ENCODE measurements at places on chromosomes 6 and 20.

DNA sequence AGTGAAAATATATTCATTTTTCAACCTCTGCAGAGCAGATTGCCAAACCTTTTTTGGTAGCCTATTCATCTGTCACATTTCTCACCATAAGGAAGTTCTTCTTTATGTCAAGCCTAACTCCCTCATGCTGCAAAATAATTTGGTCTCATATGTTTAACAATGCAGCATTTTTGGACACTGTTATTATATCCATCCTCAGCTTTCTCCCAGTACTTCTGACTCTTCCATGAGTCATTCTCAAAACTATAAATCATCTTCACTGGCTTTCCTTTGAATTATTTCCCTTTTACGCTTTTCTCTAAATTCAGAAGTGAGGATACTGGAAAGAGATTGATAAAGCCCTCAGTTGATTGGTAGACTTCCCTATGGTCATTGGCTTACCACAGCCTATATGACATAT, 192.2 kb downstream of the TPBG start:
- DNase-seq = no peak

- DNase-seq = no peak
These were observed 20.8 kb upstream of the ERVFRD-1 start for GRCh38 chr6:11132194-11132888.

DNA sequence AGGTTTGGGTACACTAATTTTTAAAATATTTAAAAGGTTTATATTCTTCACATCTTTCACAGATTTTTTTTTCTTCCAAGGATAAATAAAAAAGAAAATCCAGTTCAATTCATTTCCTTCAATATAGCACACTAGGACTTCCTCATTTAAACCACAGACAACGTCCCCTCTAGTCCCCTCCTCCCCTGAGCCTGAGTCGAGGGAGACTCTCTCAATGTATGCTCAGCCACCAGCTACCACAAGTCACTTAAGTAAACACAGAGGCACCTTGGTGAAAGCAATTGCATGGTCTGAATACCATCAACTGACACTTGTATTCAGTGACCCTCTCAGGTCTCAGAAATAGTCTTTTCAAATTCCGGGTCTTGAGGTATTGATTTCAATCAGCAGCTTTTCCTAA, 88.6 kb downstream of the SIM1 start:
- no peak for DNase-seq

DNA sequence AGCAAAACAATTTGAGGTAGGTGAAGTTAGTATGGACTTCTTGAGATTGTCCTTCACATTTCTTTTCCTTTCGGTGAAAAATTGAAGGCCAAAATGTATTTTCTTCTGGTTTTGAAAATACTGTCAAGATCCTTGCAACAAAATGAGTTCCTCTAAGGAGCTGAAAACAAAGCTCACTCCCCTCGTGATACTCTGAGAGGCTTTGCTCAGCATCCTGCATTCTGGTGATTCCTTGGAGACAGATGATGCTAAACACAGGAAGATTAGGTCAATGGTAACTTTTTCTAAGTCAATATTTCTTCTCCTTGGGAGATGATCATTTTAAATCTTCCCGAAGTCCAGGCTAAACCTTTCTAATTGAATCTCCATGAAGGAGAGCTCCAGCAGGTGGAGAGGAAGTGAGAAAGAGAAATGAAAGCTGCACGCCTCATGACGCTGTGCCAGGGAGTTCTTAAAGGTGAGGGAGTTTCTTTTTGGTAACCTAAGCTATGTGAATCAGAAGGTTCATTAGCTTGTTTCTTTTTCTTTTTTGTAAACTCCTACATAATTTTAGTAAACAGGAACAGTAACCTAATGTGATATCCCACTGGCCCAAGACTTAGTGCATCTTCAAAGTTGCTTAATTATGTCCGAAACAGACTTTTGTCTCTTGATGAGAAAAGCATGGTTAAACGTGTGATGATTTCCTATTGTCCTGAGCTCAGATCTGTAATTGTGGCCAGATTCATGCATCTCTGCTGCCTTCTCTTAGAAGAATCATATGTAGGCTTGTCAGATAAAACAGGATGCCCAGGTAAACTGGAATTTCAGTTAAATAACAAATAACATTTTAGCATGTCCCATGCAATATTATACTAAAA, 15.0 kb downstream of the ESR1 start:
- DNase-seq = no peak

DNA sequence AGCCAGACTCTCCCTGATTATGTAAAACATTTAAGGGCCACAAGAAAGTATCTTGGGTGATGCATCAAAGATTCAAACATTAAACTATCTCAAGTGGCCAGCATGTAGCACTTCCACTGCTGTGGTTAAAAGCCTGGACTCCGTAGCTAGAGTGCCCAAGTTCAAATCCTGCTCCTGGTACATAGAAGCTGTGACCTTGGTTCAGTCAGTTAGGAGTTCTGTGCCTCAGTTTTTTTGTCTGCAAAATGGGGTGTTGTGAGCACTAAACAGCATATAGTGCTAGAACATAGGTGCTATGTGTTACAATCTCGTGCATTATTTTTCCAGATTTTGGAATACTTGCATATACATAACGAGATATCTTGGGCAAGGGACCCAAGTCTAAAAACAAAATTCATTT, 68.7 kb downstream of the PSMG4 start:
- no peak for DNase-seq

DNA sequence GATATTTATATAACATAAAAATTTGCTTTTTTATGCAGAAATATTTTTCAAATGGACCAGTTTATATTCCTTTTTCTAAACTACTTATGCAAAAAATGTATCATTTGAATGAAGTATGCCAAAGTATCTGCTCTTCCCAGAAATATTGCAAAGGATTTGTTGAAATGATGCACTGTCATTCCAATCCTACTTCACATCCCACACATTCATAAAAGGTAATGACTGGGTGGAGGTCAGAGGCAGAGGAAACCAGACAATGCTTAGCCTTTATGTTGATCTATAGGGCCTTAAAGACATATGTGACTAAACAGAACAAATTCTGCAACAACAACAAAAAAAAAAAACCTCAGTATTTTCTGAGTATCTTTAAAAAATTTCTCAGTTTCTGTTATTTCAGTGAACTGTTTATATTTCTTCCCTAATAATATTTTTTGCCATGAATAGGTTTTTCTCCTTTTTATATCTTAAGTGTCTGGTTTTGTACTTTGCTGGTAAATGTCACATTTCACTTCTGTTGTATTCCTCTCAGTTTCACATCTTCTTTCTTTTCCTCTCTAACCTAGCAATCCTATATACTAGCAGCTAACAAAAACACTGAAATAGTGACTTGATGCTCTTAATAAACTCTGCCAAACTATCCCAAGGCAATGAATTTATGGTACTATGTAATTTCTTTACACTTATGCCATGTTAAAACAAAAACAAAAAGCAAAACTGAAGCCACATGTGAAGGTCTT, 374.1 kb downstream of the BCKDHB start:
- no peak for DNase-seq

GRCh38 chr6:106525882-106526275, 103.4 kb downstream of the RTN4IP1 start:
- DNase-seq = no peak

GRCh38 chr6:44897316-44897715, 430.8 kb upstream of the RUNX2 start:
- no peak for DNase-seq

DNA sequence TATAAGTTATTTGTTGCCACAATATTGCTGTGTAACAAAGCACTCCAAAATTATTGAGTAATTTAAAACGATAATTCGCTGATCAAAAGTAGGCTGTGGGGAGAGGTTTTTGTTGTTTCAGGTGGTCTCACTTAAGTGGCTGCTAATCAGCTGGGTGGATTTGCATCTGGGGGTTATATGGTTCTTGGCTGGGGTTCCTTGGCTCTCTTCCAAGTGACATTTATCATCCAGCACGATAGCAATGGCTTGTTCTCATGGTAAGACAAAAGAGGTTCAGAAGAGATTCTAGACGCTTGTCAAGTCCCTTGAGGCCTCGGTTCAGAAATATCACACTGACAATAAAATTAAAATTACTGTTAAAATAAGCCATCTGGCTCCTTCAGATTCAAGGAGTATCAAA, 1648.8 kb downstream of the GRIK2 start:
- no peak for DNase-seq

Data from GM04504 (cell line).